ENCODE measurements at places on chromosomes 6 and 20.

DNA sequence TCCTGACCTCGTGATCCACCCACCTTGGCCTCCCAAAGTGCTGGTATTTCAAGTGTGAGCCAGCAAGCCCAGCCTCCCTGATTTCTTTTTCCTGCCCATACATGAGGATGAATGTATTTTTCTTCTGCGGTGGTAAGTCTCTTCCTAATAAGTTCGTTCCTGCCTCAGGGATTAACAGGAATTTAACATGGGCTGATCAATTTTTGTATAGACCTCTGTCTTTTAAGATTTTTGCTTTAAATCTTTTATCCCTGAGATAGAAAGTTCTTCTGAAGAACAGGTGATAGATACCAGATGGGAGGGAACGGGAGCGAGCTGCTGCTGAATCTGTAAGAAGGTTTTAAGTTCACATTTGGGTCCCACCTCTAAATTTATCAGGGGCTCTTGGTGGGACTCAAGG is 7.0 kb upstream of the ZNFX1 start:
- no peak for DNase-seq

- DNase-seq, result no peak
These were observed 3.8 kb downstream of the PTPRT start for GRCh38 chr20:43185901-43186300.

DNA sequence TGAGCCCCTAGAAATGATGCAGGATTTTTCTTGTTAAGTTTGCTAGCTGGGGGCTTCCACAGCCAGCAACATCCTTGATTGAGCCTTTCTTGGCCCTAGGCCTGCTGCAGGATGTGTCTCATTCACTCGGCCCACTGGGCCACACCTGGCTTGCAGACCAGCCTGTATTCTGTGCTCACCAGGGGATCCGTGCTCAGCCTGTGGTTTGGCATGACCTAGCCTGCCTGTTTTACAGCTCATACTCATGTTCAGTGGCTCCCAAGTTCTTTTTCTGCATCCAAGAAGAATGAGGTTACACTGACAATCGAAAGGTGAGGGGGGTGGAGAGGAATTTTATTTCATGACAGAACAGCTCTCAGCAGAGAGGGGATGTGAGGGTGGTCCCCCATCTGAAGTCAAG is 263.4 kb downstream of the RIMS1 start:
- DNase-seq, result no peak

GRCh38 chr6:151576633-151577032 is 82.8 kb downstream of the CCDC170 start:
- no peak for DNase-seq

DNA sequence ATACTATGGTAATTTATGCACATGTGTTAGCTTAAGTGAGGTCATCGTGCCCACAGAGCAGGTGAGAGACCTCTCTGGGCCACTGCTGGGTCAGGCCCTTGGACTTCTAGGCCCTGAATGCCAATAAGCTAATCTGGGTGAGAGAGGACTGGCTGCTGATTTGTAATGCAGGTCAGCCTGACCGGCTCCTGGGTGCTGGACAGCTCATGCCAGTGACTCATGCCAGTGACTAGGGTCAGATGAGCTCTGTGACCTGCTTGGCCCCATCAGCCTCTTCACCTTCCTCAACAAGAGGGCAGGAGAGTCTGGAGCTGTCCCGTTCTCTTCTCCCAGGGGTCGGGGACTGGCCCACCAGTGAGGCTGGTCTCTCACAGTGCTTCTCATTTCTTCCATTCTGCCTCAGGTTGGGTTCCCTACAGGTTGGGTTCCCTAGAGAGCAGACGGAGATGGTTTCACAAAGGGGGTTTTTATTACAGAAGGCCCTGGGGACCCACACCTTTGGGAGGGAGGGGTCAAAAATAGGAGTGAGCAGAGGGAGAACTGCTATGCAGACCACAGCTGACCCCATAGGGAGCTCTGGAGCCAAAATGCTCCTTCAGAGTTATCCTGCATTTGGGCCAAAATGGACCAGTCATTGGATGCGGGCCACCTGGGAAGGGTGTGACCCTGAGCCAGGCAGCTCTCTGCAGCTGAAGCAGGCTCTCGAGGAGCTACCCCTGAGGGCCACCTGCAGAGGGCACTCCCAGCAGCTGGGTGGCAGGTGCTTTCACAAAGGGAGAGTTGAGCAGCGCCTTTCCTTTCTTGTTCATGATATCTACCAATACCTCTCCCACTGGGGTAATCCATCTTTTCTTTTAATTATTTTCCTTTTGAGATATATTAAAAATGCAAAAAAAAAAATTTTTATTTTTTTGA is 2.2 kb upstream of the OXT start:
- peak; percentile 39 for DNase-seq

- no peak for DNase-seq
These were observed 46.4 kb downstream of the CD109 start for GRCh38 chr6:73742433-73742832.

GRCh38 chr6:160154471-160154870 is 32.9 kb downstream of the SLC22A1 start:
- no peak for DNase-seq
